ENCODE measurements at places on chromosomes 5 and 9.

GRCh38 chr9:93187047-93187446 is 3.1 kb downstream of the WNK2 start:
- DNase-seq, result no peak

DNA sequence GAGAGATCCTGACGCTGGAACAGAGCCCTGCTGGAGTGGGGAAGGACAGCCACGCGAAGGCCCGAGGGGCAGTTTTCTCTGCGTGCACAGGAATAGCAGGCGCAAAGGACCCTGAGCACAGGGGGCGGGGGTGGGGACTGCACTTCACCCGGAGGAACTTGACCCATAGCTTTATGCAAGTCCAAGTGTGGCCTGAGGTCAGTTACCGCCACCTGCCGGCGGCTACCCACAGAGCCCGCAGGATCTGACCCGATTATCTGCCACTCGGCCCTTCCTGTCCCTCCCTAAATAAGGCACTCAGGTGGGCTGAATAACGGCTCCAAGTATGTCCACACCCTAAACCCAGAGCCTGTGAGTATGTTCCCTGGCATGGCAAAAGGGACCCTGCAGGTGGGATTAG is 65.4 kb upstream of the FCN1 start:
- DNase-seq, result no peak

DNA sequence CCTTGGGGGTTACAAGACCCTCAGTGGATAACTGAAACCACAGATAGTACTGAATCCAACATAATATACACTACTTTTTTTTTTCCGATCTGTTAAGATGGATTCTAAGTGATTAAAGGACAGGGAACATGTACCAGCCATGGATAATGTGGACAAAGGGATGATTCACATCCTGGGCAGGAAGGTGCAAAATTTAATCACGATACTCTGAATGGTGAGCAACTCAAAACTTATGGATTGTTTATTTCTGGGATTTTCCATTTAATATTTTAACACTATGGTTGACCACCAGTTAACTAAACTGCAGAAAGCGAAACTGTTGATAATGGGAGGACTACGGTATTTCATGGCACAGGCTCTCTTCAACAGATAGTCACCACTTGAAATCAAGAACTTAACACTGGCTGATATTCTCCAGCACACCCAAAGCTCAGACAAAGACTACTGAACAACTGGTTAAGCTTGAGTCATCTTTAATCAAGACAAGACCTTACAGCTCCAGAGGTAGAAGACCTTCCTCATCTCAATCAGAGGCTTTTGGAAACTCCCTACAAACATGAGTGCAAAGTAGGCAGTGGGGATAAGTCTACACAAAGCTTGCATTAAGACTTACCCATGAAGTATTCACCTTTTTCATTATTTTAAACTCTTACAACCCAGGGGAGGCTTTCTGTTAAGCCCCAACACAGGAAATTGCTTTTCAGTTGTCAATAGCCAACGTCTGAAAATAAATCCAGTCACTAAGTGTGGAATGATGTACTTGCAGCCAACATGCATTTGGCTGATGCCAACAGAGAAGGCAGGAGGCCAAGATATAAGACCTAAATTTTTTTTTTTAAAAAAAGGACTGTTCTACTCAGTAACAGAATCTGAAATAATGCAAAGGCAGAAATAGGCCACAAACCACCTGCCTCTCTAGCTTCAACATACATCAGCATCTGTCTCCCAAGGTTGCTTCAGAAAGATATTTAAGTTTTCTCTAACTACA is 78.7 kb downstream of the ELAVL2 start:
- DNase-seq, result no peak

- DNase-seq, result no peak
Measured at GRCh38 chr5:58012801-58013315, 447.0 kb downstream of the PLK2 start.

DNA sequence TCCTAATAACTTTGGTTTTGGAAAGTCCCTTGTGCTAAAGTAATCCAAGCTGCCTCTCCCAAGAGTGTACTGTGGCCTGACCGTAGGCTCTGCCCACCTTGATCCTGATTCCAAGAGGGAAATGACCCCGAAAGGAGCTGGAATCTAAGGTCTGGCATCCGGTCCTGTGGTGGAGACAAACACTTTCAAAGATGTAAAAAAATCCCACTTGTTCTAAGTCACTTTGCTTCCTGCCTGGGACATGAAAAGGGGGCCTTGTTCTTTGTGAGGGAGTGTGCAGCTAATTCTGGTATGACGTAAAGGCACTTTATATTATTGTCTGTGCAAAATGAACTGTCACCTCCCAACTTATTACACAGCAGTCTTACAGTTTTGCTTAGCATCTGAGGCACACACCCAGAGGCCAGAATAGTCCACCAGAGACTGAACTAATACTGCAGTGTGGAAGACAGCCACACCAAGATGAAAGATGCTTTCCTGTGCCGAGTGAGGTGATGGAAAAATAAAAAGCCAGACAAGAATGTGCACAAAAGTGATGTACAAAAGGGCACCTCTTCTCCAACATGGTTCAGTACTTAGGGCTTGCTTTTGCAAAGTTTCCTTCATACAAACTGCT is 128.7 kb downstream of the SLC12A2 start:
- no peak for DNase-seq

GRCh38 chr5:115586525-115587146 is 15.6 kb downstream of the TICAM2 start:
- no peak for DNase-seq

DNA sequence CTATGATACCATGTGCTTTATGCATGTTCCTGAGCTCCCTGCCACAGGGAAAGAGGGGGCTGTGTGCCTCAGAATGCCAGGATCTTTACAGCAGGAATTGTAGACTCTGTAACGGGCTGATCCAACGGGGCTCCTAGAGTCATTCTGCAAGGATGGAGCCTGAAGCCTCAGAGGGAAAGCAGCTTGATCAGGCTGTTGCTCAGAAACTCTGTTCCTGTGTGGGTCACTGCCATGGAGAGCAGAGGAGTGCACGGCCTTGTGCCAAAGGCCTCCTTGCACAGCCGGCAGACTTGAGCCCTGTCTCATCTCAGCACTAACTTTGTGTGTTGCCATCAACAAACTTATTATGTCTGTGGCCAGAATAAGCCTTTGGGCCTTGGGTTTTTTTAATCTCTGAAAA is 51.8 kb downstream of the AMBP start:
- no peak for DNase-seq

- DNase-seq, result no peak
Measured at GRCh38 chr9:133375116-133375723, 640 bp downstream of the SURF4 start.

- no peak for DNase-seq
Measured at GRCh38 chr5:4773827-4774317, 366.3 kb upstream of the ADAMTS16 start.

DNA sequence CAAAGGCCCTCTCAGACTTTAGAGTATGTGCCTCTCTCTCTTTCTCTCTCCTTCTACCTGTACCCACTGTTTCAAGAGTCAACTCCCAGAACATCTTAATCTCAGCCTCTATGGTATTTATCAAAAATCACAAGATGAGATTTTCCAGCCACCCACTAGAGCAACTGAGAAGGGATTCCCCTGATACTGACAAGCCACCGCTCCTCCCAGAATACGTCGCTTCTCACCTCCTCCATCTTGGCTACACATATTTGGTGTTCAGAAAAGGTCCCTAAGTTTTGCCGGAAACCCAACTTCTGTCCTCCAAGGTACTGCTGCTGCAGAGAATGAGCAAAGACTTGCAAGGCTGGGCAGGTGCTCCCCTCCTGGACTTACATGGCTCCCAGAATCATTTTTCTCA is 6.1 kb downstream of the GARIN3 start:
- peak; percentile 59 for DNase-seq

DNA sequence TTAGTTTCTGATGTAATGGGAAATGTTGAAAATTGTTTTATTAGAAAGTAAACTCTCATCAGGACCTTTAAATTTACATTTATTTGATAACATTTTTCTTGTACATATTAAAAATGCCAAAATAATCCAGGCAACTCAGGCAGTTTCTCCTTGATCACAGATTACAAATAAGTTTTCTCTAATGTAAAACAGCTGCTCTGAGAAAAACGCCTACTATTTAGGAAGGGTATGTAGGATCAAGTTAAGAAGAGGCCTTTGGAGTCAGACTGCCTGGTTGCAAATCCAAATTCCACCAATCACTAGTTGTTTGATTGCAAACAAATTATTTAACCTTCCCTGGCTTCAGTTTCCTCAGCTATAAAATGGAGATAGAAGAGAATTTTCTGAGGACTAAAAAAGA is 610.8 kb downstream of the PDE4D start:
- no peak for DNase-seq

DNA sequence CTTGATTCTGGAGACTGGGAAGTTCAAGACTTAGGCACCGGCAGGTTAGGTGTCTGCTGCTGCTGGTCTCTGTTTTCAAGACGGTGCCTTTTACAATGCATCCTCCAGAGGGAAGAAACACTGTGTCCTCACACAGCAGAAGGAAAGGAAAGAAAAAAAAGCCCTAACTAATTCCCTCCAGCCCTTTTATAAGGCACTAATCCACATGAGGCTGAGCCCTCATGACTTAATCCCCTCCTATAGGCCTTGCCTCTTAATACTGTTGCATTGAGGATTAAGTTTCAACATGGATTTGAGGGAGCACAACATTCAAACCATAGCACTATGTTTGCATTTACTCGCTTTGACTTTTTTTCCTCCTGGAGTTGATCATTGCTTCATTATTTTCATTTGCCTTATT is 585.9 kb downstream of the TLR4 start:
- no peak for DNase-seq

GRCh38 chr9:107283623-107284616 is 841 bp downstream of the RAD23B start:
- peak; percentile 75 for DNase-seq

DNA sequence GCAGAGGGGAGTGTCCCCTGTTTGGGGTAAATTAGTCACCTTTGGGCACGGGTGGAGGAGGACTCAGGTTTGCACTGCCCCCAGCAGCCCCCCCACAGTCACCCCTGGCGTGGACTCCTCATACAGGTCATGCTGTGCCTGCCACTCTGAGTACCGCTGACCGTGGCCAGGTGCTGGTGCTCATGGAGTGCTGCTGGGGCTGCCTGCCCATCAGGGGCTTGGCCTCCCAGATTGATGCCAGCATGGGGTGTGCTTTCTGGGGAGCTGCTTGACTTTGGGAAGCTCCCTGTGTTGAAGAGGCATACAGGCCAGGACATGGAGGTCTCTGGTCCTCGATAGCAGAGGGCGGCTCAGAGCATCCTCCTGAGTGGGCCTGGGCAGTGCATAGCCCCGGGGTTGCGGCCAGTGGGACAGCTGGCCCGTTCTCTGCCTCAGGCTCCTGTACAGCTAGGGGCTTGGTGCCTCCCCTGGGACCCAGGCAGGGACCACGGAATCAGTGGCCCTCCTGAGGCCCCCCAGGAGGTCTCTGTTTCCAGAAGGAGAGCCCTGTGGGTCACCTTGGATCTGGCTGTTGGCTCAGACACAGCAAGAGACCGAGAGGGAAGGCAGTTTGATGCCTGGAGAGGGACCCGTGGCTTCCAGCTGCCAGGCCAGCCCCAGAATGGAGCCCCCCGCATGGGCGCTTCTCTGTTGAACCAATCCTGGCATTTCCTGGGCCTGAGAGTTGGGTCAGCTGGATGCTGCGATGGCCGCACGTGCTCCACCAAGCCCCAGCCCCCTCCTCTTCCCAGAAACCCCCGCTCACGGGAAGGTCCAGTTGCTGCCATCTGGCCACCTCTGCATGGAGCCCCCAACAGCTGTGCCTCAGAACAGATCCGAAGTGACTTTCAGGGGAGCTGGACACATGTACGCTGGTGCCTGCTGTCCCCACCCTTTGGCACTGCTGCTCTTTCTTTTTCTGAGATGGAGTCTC is 6.1 kb upstream of the AJM1 start:
- no peak for DNase-seq

DNA sequence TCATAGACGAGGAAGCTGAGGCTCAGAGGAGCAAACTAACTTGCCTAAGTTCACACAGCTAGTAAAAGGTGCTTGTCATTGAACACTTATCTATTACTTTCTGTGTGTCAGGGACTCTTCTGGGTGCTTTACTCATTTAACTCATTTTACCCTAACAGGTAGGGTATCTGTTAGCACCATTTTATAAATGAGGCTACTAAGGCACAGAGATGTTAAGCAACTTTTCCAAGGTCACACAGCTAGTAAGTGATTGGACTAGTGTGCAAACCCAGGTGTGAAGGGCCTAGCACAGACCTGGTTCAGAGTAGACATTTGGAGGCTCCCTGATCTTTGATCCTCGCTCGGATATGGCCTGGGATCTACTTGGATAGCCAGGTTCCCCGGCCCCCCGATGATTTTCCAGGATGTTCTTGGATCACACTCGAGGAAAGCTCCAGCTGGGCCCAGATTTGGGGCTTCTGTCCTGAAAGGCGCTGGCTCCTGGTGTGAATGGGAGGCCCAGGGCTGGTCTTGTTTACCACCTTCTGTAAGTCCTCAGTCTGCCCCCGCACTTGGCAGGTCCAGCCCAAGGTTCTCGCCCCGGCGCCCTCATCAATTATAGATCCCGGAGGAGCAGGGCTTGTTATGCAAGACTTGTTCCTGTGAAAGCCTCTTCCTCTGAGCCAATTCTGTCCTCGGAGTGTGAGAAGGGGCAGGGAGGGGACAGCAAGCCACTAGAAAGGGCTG is 37.5 kb downstream of the GSN start:
- DNase-seq, result no peak

Measured in activated CD4-positive, alpha-beta T cell treated with anti-CD3 and anti-CD28 coated beads for 48 hours (primary cell).